T follicular helper cell (primary cell): ENCODE measurements at places on chromosomes 1 and 21.

DNA sequence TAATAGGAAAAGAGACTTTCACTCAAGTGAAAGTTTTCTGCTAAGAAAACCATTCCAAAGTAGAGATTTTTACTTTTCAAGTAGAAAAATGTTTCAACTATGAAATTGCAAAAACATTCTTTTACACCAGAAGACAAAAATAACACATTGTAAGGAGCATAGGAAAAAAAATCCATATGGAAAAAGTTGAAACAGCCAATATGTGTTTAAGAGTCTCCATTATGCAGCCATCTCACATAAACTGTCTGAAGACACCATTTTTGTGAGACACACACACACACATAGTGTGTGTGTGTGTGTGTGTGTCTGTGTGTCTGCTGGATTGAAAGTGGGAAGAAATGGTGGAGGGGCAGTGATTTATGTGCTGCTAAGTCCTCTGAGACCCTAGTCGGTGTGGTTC is 162.1 kb downstream of the HHAT start:
- no peak for DNase-seq

DNA sequence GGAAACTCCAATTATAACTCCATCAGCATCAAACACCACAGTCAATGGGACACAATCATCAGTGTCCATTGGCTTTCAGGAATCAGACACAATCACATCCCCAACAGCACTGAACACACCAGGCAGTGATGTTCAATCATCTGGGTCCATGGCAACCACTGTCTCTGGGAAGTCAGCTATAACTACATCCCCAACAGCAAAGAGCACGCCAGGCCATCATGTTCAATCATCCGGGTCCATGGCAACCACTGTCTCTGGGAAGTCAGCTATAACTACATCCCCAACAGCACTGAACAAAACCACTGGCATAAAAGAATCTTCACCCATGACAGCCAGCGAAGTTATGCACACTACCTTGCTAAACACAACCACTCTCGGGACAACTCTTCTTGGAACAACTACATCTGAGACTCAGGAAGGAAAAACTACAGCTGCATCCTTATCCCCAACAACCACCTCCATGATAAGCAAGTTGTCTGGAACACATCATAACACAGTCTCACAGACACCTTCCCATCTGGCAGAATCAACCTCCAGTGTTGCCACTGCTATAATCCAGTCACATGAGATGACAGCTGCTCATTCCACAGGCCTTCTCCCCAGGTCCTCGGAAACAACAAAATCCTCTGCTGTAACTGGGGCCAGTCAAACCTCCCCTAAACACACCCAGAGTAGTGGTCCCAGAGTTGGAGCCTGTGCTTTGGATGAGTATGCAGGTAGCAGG is 19.9 kb downstream of the CATSPER4 start:
- DNase-seq, result no peak

DNA sequence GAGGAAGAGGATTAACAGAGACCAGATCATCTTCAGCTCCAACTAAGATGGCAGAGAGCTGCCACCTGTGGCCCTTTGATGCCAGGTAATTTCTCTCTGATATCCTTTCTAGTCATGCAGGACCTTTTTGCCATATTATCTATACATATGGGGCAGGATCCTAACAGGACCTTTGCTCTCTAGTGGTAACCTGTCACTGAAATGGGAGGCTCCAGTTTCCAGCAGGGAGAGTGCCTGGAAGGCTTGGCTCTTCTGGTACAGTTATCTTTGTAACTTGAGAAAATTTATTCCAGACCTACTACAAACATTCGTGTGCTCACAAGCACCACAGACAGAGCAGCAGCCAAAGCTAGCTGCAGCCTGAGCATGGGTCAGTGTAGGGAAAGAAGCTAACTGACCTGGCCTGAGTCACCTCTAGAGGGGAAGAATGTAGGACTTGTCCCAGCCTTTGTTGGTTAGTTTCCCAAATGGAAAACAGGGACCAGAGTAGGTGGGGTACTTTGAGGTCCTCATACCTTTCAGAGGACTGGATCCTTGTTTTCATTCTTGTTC is 86.5 kb upstream of the MACF1 start:
- DNase-seq, result no peak

DNA sequence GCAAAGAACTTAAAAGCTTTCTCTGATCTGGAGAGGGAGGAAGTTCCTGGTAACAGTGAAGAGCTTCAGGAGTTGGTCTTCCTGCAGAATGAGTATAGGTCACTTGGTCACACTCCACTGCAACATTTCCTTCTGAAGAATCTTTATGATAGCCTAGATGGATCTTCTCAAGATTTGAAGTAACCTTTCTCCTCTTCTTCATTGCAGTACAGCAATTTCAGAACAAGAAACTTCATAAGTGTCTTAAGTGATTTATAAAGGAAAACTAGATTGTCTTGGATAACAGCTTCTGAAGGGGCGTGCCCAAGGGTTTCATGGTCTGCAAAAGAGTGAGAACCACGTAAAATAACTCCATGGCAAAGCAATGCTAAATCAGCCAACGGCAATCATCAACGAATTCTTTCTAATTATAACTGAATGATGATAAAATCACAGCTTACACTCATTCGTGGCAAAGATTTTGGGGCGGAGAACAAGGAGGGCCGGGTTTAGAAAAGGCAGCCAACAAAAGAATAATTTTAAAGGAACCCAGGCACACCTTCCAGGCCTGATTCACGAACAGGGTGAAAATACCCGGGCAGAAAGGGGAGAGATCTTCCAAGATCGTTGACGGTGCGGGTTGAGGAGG is 53.9 kb upstream of the ASPM start:
- no peak for DNase-seq

GRCh38 chr1:89844860-89845259 is 24.0 kb downstream of the LRRC8D start:
- DNase-seq, result no peak

DNA sequence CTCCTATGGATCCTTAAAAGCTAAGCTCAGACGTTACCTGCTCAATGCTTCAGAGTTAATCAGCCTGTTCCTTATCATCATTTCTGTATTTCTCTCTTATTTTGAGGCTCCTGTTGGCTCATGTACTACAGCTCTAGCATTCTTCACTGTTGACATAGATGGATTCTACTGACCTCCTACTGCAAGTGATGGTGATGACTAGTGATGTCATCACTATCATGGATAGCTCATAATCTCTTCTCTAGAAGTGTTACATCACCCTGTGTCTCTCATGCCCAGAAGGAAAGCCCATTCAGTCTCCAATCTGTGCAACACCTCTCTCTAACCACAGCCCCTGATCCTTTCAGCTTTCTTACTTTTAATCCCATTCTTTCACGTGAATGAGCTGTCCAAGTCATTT is 168.2 kb upstream of the DPT start:
- DNase-seq, result no peak

- DNase-seq, result no peak
Observed at GRCh38 chr1:158043232-158043631, 49.8 kb downstream of the KIRREL1 start.

DNA sequence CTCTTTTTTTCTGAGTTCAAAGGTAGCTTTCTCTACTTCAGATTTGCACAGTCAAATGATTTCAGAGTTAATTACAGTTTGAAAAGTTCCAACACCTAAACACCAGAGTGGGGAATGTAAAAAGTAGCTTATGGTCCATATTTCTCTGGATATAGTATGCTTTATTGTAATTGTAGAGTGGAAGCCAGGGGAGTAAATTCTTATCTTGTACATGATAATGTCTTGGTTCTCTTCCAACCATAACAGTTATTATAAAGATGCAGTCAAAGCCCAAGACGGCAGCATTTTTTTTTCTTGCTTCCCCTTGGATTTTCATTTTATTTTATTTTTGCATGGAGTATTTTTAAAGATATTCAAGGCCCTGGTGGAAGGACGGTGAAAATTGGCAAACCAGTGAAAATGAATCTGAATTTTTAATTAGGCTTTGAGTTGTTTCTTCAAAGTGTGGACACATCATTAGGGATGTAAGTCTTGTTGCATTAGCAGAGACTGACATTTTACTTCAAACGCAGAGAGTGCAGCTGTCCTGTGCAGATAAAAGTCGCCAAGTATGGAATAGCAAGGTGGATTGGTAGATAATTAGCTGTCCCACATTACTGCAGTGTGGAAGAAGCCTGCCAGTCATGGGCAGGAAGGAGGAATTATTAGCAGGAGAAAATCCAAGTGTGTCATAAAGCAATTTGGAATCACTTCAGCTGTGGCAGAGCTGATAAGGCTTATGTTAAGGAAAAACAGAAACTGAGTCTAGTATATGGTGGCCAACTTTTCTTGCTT is 11.3 kb downstream of the CACHD1 start:
- DNase-seq, result no peak

DNA sequence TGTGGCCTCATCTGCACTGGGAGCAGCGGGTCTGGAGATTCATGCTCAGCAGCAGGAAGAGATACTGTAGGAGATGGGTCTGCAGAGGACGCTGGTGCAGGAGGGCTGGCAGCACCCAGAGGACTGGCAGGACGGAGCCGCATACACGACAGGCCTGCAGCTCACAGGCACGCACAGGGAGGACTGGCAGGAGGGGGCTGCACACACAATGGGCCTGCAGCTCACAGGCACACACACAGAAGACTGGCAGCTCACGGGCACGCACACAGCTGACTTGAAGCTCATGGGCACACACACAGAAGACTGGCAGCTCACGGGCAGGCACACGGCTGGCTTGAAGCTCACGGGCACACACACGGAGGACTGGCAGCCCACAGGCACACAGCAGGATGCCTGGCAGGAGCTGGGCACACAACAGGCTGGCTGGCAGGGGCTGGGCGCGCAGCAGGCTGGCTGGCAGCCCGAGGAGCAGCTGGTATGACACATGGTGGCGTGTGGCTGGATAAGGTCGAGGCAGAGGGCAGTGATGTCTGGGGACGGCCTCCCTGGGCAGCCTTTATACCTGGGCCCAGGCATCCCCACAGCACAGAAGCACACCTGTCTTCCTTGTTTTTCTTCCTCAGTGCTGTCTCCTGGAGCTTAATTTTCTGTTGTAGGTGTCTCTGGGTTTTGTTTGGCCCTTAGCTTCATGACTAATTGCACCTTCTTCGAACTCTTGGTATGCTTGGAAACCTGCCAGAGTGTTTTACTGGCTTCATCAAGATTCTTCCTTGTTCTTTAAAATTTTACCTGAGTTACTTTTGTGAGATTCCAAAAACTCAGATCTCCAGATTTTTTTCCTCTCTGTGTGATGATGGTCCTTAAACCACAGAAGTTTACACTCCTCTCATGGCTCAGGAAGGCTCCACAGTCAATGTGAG is at the start of gene KRTAP12-2:
TSS of gene KRTAP12-2 (minus strand) at position 527 of the 920 bp plus-strand sequence. CDS start at position 486, 41 bp downstream.
- no peak for DNase-seq

DNA sequence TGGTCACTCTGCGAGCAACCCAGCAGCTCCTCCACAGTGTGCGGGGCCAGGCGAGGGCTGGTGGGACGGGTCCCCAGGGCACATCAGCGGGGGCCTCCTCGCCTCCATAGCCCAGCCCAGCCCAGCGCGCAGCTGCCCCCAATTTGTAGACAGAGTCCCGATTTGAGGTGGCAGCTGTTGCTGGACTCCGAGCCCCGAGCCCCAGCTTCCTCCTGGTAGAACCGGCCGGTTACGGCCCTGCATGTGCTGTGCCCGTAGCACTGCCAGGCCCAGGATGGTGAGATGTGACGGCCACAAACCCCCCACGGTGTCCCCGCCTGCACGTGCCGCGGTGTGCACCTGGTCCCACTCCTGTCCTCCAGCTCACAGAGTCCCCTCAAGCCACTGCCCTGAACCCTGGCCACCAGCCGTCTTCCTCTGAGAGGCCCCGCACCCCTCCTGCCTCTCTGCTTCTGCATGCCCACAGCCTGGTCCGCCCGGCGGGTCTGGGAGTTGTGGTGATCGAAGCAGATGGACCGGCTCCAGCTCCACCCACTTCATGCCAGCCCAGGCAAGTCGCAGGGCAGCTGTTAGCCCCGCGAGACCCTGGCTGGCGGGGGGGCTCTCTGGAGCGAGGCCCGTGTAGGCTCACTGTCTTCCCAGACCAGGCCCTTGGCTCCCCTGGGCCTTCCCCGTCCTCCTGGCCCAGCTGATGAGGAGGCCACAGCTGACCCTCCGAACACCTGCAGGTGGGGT is 55.5 kb downstream of the MORN1 start:
- DNase-seq, result no peak

DNA sequence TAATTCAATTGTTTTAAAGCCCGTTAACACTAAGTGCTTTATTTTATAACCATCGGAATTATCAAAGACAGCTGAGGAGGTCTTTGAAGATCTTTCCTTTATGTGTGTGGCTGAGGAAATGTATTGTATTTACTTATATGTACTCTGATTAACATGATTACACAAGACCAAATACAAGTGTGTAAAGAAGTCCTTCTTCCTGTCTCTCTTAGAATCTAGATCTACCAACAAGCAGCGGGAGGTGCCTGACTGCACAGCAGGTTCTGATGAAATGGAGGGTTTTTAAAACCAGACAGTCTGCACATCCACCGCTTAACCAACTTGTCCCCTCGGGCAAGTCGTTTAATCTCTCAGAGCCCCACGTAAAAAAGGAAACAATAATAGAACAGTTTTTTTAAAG is 240.5 kb upstream of the MAP1LC3C start:
- DNase-seq, result no peak

DNA sequence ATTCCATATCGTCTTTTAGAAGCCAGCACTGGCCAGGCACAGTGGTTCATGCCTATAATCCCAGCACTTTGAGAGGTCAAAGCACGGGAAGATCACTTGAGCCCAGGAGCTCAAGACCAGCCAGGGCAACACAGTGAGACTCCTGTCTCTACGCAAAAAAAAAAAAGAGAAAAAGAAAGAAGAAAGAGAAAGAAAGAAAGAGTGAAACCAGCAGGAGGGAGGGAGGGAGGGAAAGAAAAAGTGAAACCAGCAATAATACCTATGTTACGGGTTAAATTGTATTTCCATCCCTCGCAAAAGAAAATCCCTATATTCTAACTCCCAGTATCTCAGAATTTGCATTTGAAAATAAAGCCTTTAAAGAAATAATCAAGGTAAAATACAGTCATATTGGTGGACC is 10.4 kb downstream of the COP1 start:
- no peak for DNase-seq

DNA sequence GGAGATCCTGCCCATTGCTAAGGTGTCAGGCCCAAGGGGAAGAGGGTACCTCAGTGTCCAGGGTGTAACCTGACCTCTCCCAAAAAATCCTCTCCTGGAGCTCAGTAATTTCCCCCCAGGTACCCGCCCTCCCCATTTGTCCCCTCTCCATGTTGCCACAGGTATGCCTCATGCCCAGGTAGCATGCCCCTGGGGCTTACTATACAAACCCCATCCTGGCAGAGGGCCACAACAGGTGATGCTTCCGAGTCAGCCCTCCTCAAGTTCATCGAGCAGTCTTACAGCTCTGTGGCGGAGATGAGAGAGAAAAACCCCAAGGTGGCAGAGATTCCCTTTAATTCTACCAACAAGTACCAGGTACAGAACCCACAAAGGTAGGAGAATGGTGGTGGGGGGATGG is 15.7 kb downstream of the ATP1A4 start:
- no peak for DNase-seq

- no peak for DNase-seq
Observed at GRCh38 chr21:28952686-28953085, 40.0 kb downstream of the LTN1 start.

DNA sequence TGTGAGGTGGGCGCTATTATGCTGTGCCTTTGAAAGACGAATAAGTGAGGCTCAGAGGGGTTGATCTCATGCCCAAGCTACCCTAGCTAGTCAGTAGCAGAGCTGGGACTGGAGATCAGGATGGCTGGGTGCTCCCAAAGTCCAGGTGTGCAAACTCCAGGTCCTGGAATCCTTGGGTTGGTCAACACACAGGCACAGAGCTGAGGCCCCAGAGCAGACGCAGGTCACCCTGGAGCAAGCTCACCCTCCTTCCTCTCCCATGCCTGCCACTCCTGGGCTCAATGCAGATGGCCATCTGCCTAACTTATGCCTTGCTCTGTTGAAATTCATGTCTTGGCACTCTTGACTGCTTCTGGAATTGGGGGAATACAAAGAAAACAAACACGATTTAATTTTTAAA is 587.2 kb downstream of the PTPRU start:
- no peak for DNase-seq
